ENCODE measurements at places on chromosomes 7 and 10.
A peak's percentile ranks its signal among the peaks of the same experiment; 100 is the strongest.

DNA sequence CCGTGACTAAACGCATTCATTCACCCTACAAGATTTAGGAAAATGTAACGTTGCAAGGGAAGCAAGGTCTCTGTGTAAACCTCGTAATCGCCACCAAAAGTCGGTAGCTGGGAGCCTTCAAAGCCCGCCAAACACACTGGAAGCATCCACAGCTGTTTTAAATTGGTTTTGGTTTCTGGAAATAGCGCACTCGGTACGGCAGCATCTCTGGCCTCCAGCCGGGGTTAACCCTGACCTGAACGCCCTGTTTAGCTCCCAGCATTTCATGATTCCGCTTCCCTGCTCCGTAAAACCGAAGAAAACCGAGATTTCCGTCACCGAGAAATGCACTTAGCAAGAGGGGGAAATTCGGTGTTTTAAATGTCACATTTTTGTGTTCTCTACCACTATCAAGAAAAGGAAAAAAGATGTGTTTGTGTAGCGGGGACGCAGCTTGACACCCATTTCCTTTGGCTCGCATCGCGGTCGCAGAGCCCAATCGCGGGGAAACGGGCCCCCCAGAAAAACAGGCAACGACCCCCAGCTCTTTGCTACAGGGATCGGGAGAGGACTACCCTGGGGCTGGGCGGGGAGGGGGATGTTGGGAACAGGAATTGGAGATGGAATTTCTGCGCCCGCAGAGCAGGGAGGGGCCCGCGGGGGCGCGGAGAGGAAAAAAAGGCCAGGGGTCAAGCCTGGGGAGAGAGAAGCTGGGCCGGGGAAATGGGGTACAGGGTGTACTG, 646 bp downstream of the SGCE start:
- DNase-seq: peak; percentile 68

GRCh38 chr7:119594956-119595355, 678.0 kb upstream of the KCND2 start:
- DNase-seq: no peak

GRCh38 chr7:110507832-110508231, 583.1 kb upstream of the LRRN3 start:
- no peak for DNase-seq

- DNase-seq: no peak
Measured at GRCh38 chr7:151549083-151549482, 29.4 kb upstream of the RHEB start.

DNA sequence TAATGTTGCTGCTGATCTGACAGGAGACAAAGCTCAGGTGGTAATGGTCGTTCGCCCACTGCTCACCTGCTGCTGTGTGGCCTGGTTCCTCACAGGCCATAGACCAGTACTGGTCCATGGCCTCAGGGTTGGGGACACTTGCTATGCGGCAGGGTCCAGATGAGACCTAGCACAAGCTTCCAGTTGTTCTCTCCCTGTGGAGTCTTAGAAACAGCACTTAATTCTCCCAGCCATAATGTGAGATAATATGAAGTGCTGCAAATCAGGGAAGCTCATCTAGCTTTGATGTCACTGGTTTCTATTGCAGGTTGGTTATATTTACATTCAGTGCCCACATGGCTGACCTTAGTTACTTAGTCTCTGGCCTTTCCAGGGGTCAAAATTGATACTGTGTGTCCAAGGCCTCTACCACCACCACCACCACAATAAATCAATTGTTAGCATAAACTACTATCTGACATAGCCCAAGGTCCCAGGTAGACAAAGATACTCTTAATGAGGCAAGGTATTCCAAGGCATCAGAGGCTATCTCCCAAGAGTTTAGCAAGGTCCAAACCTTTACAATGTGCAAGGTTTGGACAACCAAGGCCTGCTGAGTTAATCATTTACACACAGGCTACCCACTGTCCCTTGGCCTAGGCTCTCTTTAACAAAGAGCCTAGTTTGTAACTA, 11.0 kb downstream of the AGBL3 start:
- no peak for DNase-seq

GRCh38 chr7:143012001-143012400, 14.9 kb downstream of the OR9A2 start:
- no peak for DNase-seq

DNA sequence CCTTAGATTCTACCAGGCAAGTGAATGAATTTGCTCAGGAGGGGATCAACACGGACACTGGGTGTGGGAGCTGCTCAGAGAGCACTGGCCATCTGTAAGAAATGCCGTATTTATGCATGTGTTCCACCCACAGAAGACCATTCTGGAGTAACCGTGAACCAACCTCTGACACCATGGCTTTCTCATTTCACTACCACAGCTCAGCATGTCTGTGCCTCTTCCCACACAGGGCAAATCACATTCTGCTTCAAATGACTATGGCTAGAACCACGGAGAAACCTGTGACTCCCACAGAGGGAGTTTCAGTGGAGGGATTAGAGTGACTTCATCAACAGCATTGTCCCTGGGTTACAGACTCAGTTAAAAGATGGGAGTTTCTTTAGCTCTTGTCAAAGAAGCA, 893.4 kb downstream of the XPNPEP1 start:
- no peak for DNase-seq

- DNase-seq: no peak
Measured at GRCh38 chr7:30983914-30984247, 20.1 kb downstream of the GHRHR start.

- no peak for DNase-seq
Measured at GRCh38 chr10:95782318-95782717, 26.4 kb downstream of the ENTPD1 start.

DNA sequence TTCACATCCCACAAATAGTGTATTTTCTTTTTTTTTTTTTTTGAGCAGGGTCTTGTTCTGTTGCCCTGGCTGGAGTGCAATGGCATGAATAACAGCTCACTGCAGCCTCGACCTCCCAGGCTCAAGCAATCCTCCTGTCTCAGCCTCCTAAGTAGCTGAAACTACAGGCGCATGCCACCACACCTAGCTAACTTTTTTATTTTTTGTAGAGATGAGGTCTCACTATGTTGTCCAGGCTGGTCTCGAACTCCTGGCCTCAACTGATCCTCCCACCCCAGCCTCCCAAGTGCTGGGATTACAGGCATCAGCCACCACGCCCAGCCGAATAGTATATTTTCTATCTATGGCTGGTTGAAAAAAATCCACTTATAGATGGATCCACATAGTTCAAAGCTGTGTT, 12.5 kb downstream of the EZH2 start:
- DNase-seq: no peak

GRCh38 chr10:28432210-28432676, 100.7 kb upstream of the WAC start:
- peak; percentile 40 for DNase-seq

GRCh38 chr7:154685564-154685901, 317.4 kb downstream of the PAXIP1 start:
- no peak for DNase-seq

DNA sequence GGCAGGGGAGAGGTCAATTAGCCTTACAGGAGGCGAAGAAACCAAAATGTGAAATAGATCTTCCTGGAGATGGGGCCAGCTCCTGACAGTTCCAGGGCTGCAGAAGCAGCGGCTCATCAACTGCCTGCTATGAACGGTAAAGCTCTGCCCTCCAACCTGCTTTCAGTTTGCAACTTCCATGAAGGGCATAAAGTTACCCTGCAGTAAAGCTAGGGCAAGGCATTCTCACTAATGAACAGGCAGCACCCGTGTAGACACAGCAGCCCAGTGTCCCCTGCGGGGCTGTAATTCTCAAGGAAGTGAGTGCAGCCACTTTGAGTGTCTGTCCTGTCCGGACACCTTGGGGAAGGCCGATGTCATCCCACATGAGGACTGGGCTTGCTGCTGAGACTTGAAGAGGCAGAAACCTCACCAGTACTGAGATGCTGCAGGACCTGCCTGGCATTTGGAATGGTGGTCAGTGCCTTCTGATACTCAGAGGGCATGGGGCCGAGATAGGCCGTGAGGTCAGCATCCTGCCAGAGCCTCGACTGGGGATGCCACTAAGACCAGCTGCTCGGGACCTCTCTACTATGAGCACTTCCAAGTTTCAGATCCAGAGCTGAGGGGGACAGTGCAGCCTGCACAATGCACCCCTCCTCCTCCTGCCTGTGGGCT, 26.1 kb upstream of the C10orf53 start:
- no peak for DNase-seq

GRCh38 chr7:70458745-70459144, 673.2 kb upstream of the GALNT17 start:
- DNase-seq: no peak

- DNase-seq: no peak
Measured at GRCh38 chr7:107318523-107319160, 149.8 kb downstream of the HBP1 start.

- DNase-seq: no peak
Measured at GRCh38 chr10:23435378-23435777, 3.5 kb upstream of the OTUD1 start.

DNA sequence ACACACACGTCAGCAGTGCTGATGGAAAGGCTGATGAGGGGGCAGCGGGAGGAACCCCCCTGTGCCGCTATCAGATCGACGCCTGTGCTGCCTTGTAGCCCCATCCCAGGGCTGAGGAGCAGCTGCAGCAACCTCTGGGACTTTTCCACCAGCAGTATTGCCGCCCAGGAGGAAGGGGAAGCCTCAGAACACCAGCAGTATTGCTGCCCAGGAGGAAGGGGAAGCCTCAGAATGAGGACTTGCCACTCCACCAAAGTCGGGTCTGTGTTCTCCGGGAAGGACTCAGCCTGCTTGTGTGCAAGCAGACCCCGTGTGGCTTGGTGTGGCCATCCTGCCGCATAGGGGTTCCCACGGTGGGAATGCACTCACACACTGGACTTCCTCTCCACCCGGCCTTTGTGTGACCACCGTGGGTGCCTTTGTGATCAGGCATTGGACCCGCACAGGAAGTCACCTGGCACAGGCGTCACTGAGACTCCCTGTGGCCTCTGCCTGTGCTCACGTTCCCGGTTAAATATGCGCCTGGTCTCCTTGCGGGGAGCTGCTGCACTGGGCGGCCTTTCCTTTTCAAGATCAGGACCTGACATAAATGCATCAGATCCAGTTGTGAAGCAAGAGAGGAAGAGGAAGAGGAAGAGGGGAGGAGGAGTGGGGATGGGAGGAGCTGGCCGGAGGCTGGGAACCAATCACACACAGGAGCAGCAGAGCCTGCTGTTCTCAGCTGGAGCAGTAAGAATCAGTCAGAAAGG, 248.5 kb downstream of the DNAJB6 start:
- DNase-seq: no peak

DNA sequence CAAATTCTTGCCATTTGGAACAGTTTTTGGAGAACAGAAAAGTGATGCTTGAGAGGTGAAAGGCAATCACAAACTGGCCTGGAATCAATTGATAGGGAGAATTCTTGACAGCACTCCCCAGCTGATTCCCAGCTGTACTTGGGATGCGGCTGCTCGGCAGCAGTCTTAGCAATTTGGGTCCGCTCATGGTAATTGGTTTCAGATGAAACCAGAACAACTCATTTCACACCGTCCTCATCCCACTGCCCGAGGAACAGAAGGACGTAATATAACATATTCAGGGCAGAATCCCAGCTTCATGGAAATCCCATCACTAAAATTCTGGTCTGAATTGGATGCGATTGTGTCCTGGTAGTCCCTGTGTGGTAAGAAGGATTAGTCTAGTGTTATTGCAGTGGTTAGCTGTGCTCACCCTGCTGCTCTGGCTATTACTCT, 223.3 kb upstream of the FERD3L start:
- DNase-seq: no peak

- DNase-seq: peak; percentile 23
Measured at GRCh38 chr7:151888079-151889067, 11.5 kb upstream of the PRKAG2 start.

GRCh38 chr10:60729106-60729505, 49.2 kb upstream of the CDK1 start:
- DNase-seq: no peak

DNA sequence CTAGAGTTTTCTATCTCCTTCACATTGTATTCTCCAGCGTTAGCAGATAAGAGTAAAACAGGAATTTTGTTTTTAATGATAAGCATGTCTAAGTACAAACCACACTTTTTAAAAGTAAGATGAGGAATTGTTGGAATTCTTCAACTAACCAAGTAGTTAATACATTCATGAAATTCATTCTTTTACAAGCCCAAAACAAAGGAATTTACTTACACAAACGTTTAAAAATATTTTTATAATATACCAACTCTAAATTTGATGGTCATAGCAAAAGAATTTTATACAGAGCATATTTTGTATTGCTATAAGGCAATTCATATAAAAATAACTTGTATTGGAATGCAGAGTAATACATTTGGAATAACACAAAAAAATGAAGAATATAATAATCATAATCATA, 51.3 kb downstream of the TWIST1 start:
- no peak for DNase-seq

DNA sequence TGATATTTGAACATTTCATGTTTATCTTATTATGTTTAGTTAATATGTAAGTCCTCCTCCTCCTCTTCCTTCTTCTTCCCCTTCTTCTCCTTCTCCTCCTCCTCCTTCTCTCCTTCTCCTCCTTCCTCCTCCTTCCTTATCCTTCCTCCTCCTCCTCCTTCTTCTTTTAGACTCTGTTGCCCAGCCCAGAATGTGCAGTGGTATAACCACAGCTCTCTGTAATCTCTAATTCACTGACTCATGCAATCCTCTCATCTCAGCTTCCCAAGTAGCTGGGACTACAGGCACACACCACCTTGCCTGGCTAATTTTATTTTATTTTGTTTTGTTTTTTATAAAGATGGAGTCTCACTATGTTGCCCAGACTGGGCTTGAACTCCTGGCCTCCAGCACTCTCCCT, 83.4 kb upstream of the ODAD2 start:
- no peak for DNase-seq

DNA sequence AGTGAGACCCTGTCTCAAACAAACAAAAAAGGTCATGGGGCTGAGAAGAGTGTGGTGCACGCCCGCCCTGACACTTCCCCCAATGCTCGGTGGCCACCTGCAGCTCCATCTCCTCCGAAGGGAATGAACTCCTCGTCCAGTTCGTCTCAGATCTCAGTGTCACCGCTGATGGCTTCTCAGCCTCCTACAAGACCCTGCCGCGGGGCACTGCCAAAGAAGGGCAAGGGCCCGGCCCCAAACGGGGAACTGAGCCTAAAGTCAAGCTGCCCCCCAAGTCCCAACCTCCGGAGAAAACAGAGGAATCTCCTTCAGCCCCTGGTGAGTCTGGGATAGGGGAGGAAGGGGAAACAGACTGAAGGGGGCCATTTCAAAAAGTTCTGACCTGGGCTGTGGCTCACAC, 4.2 kb downstream of the PCOLCE start:
- DNase-seq: no peak
